OCI-LY7 (cell line): ENCODE measurements at places on chromosomes 6 and 20.

- peak; percentile 92 for DNase-seq
Measured at GRCh38 chr20:46021361-46022359, 7.4 kb upstream of the SLC12A5 start.

DNA sequence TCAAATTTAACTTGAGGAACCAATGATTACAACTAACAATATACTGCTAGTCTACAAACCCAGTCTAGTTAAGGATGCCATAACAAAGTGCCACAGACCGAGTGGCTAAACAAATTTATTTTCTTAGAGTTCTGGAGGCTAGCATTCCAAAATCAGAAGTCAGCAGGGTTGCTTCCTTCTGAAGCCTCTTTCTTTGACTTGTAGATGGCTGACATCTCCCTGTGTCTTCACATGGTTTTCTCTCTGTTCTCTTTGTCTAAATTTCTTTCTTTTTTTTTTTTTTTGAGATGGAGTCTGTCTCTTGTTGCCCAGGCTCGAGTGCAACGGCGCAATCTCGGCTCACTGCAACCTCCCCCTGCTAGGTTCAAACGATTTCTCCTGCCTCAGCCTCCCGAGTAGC, 56.1 kb downstream of the NCOA3 start:
- no peak for DNase-seq

GRCh38 chr6:33984466-33985312, 161.2 kb downstream of the GRM4 start:
- no peak for DNase-seq

DNA sequence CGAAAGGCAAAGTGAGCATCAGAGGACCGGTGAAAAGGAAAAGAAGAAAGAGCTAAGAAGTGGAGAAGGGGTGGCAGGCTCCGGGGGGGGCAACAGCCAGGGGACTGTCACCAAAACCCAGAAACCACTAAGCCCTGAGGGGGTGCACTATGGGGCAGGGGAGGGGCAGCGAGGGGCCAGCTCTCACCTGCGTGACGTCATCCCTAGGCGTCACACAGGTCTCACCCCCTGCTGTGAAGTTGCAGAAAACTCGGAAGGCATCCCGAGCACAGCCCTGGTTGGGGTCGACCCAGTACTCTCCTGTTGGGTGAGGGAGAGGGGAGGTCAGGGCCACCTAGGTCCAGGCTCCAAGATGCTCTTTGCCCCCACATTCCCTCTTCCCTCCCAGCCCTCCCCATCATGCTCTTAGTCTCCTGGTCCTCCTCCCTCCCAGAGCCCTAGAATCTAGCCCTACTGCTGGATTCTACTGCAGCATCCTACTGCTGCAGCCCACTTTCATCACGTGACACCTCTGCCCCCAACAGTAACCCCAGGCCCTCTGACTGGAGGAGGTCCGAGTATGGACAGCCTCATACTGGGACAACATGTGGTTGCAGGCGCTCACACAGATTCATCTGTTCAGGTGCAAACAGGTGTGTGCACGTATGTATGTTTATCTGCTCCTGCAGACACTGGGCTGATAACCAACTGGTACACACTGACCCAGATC, 27.4 kb downstream of the COL11A2 start:
- DNase-seq: no peak

DNA sequence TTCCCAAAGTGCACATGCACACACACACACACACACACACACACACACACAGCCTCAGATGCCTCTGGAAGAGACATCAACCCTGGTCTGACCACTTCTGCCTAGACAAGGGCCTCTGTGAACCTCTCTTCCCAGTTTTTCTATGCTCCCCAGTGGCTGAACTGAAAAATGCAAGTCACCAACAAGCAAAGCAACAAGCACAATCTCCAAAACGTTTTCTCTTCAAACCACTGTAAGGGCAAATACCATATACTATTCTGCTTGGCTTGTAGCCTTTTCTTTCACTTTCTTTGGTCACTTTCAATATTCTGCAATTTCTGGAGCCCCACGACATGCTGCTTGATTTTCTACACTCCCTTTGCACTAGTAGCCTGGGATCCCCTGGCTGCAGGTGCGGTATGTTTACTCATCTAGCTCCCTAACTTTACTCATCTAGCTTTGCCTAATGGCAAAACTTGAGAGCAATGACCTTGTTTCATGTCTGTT, 121.4 kb upstream of the DST start:
- no peak for DNase-seq

- DNase-seq: no peak
Measured at GRCh38 chr6:32890831-32891230, 36.8 kb downstream of the PSMB9 start.

GRCh38 chr6:33960345-33961313, 156.8 kb upstream of the MLN start:
- no peak for DNase-seq

DNA sequence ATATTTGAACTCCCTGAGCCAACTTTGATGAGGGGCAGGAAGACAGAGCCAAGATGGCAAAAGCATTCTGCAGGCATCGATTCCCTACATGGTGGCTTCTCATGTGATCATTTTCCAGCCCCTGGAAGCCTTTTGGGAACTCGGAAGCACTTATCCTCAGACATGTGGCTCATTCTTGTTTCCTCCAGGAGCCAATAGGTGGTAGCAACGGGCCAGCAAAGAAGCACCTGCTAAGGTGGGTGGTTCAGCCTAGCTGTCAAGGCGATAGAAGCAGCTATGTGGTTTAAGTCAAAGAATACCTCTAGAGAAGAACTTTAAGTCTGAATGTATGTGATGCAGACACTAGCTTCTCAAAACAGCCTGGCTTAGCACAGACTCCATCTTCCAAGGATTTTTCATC, 64.9 kb upstream of the PAX1 start:
- peak; percentile 54 for DNase-seq

GRCh38 chr6:163349696-163350095, 64.8 kb upstream of the QKI start:
- no peak for DNase-seq

GRCh38 chr20:56626367-56627121, 2.6 kb upstream of the TFAP2C start:
- DNase-seq: no peak

GRCh38 chr20:41268402-41268801, 49.1 kb downstream of the ZHX3 start:
- no peak for DNase-seq

DNA sequence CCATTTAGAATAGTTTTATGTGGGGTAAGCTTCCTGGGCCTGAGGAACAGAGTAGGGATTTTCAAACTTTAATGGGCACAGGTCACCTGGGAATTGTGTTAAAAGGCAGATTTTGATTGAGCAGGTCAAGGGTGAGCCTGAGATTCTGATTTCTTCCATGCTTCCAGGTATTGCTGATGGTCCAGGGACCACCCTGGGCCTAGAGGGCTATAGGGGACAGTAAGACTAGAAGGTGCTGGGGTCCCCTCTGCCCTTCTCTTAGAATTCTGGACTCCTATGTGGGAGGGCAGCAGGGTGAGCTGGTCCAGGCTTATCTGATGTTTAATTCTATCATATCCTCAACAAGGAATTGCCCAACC, 2.6 kb downstream of the DDR1 start:
- no peak for DNase-seq

- DNase-seq: peak; percentile 54
Measured at GRCh38 chr6:158905277-158905676, 86.1 kb upstream of the EZR start.

GRCh38 chr6:53960311-53960710, 150.9 kb upstream of the MLIP start:
- DNase-seq: no peak

DNA sequence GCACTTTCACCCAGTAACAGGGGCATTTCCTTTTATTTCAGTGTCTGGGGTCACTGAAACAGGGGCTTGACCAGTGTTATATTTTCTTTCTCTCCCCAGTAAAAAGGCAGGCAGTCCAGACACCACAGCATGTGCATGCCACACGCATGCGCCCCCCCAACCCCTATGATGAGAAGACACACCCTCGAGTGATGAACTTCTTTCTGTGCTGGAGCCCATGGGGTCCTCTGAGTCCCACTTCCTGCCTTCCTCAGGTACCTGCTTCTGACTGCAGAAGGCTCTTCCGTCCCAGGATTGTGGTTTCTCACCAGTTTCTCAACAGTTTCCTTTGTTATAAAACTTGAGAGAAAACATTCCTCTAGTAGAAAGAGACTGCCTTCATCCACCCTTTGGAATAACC, 45.7 kb upstream of the TMEM181 start:
- DNase-seq: no peak

DNA sequence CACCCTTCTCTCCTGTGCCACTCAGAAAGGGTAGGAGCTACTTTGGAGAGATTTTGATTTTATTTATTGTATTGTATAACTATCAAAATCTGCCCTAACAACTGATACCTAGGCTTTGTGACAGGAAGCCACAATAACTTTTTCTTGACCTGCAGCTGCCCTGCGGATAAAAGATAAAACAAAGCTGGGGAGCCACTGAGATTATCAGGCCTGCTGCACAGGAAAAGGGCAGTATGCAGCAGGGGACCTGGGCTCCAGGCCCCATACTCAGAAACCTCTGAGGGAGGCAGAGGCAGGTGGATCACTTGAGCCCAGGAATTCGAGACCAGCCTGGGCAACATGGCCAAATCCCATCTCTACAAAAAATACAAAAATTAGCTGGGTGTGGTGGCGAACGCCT, 980 bp upstream of the SNX21 start:
- no peak for DNase-seq

GRCh38 chr20:13336308-13337089, 115.4 kb downstream of the ISM1 start:
- no peak for DNase-seq

DNA sequence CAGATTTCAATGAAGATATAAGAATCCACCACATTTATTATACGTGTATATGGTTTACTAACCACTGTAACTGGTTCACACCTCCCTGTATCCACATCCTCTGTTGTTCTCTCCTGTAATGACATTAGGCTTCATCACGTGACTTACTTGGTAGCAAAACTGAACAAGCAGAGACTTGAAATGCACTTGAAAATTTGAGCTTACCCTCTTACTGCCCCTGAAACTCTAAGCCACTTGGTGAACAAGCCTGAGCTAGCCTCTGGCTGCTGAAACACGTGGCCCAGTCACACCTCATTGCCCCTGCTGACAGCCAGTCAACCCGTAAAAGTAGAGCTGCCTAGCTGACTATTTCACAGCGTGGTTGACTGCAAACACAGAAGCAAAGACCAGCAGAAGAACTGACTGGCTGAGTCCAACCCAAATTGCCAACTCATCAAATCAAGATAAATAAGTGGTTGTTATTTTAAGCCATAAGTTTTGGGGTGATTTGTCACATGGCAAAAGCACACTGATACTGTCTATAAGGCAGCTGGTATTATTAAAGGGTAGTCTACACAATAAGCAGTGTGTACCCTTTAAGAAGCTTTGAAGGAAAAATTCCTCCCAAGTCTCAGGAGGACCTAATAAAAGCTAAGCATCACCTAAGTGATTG, 109.0 kb downstream of the RALGAPA2 start:
- peak; percentile 20 for DNase-seq

- no peak for DNase-seq
Measured at GRCh38 chr6:63154535-63154934, 56.7 kb upstream of the FKBP1C start.

GRCh38 chr20:58515233-58516212, at the start of gene APCDD1L:
Gene APCDD1L (minus strand): TSS chr20:58515399. CDS start chr20:58514707, 692 bp downstream.
- DNase-seq: no peak

DNA sequence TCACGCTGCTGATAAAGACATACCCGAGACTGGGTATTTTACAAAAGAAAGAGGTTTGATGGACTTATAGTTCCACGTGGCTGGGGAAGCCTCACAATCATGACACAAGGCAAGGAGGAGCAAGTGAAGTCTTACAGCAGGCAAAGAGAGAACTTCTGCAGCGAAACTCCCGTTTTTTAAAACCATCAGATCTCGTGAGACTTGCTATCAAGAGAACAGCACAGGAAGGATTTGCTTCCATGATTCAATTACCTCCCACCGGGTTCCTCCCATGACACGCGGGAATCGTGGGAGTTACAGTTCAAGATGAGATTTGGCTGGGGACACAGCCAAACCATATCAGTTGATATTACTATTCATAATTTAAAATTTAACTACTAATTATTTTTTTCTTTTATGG, 157.3 kb upstream of the ATXN1 start:
- DNase-seq: no peak

GRCh38 chr6:158608221-158608620, 36.3 kb downstream of the DYNLT1 start:
- DNase-seq: no peak

DNA sequence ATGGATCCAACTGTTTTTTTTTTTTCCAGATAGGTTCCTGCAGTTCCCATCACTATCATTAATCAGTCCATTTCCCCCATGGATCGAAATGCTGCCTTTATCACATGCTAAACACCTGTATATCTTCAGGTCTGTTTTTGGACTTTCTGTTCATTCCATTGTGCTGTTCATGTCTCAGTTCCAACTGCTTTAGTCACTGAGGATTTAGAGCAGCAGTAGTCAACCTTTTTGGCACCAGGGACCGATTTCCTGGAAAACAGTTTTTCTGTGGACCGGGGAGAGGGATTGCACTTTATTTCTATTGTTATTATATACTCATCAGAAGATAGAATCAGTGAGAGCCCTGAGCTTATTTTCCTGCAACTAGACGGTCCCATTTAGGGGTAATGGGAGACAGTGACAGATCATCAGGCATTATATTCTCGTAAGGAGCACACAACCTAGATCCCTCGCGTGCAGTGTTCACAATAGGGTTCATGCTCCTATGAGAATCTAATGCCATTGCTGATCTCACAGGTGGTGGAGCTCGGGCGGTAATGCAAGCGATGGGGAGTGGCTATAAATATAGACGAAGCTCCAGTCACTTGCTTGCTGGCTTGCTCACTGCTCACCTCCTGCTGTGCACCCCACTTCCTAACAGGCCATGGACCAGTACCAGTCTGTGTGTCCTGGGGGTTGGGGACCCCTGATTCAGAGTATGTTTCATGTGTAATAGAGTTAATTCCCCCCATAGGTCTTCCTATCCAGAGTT, 46.0 kb downstream of the CAP2 start:
- no peak for DNase-seq

DNA sequence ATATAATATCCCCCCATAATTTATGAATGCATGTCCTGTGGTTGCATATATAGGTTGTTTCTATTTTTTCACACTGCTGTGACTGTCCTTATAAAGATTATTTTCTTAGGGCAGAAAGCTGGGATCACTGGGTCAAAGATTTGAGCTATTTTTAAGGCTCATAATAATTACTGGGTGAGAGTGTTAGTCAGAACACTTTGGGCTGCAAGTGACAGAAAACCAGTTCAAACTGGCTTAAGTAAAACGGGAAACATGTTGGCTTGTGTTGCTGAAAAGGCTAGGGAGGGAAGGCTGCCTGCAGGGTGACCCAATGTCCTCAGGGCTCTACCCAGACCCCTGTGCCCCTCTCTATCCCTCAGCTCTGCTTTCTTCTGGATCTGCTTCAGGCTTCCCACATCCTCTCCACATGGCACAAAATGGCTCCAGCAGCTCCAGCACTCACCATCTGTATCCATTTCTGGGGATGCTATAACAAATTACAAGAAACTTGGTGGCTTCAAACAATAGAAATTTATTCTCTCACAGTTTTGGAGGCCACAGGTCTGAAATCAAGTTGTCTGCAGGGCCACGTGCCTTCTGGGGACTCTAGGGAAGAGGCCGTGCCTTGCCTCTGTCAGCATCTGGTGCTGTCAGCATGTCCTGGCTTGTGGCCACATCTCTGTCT, 33.1 kb upstream of the MLN start:
- no peak for DNase-seq
